ENCODE measurements at places on chromosomes 7 and 10. TPM values are rescaled to one million over a fixed set of nuclear protein-coding genes. Genes with fewer than 3 reads are reported as not detected.
A peak's percentile ranks its signal among the peaks of the same experiment; 100 is the strongest.

- no peak for DNase-seq
Measured at GRCh38 chr10:46014206-46014605, 16.2 kb downstream of the NCOA4 start.

The ARL4A gene
- 13.2 TPM for total RNA-seq

GRCh38 chr10:117161386-117162033 is 23.4 kb upstream of the VAX1 start:
- DNase-seq = no peak

GRCh38 chr10:101772017-101772894 is 3.7 kb downstream of the FGF8 start:
- no peak for DNase-seq

The ANKRD30A gene
- not detected for total RNA-seq

- no peak for DNase-seq
Measured at GRCh38 chr7:80146545-80147182, 12.0 kb downstream of the GNAI1 start.

The RAMP3 gene
- not detected for total RNA-seq

The MSMB gene
- total RNA-seq = not detected

The TRRAP gene
- total RNA-seq = 9.6 TPM

GRCh38 chr7:98265841-98266271 is 13.8 kb upstream of the TECPR1 start:
- no peak for DNase-seq

GRCh38 chr10:63717027-63717715 is 196.0 kb downstream of the REEP3 start:
- DNase-seq = no peak

GRCh38 chr10:124996127-124996853 is 54.4 kb downstream of the ZRANB1 start:
- no peak for DNase-seq

The NUDCD3 gene
- total RNA-seq = 47.1 TPM

The CYP3A5 gene
- total RNA-seq = 1.1 TPM

DNA sequence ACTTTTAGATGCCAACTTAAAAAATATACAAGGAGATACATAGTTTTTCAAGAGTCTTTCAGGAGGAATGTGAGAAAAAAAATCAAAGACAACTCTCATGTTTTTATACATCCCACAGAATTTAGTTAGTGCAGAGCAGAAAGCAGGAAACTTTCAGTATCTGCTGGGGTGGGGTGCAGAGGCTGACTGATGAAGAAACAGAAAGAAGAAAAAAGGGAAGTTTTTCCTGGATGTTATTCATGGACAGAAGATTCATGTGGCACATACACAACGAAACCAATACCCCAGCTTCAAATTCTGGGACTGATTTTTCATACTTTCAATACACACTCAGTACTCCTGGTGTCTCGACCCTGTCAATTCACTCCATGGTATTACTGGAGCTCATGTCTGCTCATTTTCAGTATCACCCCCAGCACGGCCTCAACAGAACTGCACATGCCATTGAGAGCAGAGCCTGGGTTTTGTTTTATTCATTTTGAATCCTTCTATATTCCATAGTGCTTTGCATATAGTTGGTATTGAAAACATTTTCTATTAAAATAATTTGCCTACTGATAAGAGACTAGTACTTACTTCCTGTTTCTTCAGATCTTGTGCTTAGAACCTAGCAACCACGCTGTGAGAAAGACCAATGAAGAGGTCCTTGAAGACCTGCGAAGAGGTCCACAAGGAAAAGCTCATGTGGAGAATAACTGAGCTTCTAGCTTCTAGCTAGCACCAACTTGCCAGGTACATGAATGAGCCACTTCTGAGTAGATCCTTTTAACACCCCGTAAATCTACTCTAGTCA is 49.0 kb downstream of the NDUFB2 start:
- no peak for DNase-seq

DNA sequence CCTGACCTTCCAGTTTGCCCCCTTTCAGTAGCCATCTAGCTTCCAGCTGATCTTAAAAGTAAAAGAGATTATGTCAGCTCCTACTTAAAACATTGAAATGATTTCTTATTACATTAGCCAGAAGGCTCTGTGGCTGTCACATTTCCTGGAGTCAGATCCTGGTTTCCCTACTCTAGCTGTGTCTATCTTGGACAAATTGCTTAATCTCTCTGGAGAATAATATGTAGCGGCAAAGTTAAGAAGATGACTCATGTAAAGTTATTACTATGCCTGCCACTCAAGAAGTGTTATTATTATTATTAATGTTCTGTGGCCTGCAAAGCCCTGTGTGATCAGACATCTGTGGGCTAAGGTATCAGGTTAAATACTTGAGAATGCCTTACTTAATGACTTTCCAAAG is 107.2 kb downstream of the RUNDC3B start:
- no peak for DNase-seq

- no peak for DNase-seq
Measured at GRCh38 chr7:54469740-54470139, 72.4 kb upstream of the VSTM2A start.

DNA sequence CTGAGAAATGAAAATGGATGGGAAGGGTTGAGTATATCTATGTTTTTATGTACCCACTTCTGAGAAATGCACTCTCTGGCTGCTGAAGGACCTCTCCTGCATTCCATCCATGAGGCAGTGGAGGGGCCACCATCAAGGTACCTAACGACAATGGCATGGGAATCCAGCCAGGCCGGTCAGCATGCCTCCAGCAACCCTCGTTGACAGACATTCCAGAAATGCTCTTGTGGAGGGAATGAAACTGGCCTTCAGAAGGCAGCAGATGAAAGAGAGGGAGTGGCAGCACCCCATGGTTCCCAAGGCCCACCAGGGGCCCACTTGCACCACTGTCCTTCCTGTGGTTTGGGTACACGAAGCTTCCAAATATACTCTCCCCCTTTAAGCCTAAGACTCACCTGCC is 269.0 kb downstream of the ARHGAP12 start:
- no peak for DNase-seq

GRCh38 chr10:76675951-76676587 is 961.5 kb downstream of the KCNMA1 start:
- peak; percentile 86 for DNase-seq

- no peak for DNase-seq
Measured at GRCh38 chr10:60271319-60272040, 118.2 kb downstream of the ANK3 start.

GRCh38 chr10:93280699-93281366 is 201.3 kb downstream of the MYOF start:
- DNase-seq = no peak

DNA sequence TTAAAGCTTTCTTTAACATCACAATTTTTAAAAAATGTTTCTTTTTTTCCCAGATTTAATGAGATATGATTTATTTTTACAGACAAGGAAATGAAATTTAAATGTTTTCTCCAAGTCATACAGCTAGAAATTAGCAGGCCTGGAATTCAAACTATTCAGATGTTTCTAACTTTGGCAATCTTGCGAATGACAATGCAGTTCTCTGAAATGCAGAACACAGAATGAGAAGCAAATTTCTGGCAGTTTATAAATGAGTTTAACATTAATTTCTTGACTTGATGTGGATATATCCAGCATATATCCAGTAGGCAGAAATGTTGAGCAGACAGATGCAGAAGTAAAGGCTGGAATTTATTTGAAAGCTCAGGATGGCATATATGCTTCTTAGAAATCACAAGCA is 227.5 kb downstream of the THSD7A start:
- DNase-seq = no peak

DNA sequence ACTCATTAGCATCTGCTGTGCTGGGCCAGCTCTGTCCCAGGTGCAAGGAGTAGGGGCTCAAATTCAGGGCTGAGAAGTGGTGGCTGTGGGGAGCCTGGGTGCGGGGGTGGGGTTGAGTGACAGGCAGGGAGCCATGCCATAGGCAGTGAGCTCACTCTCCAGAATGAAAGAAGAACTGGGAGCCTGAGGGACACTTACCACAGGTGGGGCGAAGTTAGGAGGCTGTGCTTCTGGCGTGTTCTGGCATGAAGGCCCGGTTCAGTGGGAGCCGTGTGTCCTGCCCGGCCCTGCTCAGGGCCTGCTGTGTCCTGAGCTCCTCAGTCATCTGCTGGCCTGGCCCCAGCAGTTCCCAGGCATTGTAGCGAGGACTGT is 62.5 kb downstream of the MKI67 start:
- no peak for DNase-seq

DNA sequence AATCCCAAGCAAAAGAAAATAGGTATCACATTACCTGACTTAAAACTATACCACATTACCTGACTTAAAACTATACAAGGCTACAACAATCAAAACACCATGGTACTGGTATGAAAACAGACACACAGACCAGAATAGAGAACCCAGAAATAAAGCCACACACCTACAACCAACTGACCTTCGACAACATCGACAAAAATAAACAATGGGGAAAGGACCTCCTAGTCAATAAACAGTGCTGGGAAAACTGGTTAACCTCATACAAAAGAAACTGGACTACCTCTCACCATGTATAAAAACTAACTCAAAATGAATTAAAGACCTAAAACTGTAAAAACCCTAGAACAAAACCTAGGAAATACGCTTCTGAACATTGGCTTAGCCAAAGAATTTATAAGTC is 22.5 kb downstream of the SNX13 start:
- DNase-seq = no peak

GRCh38 chr7:21911341-21911875 is 34.3 kb downstream of the CDCA7L start:
- no peak for DNase-seq

DNA sequence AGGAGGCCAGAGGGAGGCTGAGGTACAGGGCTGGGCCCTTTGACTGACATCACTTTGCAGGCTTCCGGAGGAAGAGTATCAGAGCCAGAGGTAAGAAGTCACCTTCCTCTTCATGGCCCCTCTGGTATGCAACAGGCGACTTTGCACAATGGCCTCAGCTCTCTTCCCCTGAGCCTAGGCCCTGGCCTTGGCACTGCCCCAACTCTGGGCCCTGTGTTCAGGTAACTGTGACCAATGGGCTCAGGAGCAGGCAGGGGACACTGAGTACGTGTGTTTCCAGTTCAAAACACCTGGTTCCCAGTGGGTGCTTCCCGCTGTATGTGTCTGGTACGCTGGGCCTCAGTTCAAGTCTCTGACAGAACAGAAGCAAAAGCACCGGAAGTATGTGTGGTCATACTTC is 12.1 kb upstream of the PAX2 start:
- no peak for DNase-seq

The MKLN1 gene
- total RNA-seq = 71.9 TPM

- DNase-seq = no peak
Measured at GRCh38 chr10:110837418-110838171, 34.1 kb upstream of the PDCD4 start.

The NPY4R2 gene
- total RNA-seq = not detected

The CD36 gene
- total RNA-seq = 561 TPM

The EVX1 gene
- total RNA-seq = not detected

GRCh38 chr10:124719213-124719851 is 24.8 kb downstream of the FAM53B start:
- peak; percentile 63 for DNase-seq

GRCh38 chr10:28284126-28284525 is 18.7 kb downstream of the MPP7 start:
- no peak for DNase-seq

GRCh38 chr7:46428295-46428694 is 507.2 kb upstream of the IGFBP3 start:
- DNase-seq = no peak

- DNase-seq = no peak
Measured at GRCh38 chr10:77726732-77727131, 89.1 kb upstream of the KCNMA1 start.

The SAMD9 gene
- total RNA-seq = 18.3 TPM

The NPTX2 gene
- total RNA-seq = 2.5 TPM

DNA sequence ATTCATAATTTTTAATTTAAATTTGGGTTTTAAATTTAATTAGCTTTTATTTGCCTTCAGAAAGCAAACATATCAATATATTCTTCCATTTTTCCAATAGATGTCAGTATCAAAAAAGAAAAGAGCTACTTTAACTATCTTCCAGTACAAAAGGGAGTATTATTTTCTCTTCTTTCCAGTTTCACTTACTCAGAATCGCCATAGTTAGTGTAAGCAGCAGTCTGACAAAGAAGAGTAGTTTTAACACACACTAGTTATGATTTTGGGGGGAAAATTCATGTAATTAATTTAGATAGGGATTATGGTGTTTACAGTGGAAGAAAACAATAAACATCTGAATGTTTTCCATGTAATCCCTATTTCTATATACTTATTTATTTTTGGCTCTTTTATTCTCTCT is 272.6 kb upstream of the DGKB start:
- peak; percentile 21 for DNase-seq

DNA sequence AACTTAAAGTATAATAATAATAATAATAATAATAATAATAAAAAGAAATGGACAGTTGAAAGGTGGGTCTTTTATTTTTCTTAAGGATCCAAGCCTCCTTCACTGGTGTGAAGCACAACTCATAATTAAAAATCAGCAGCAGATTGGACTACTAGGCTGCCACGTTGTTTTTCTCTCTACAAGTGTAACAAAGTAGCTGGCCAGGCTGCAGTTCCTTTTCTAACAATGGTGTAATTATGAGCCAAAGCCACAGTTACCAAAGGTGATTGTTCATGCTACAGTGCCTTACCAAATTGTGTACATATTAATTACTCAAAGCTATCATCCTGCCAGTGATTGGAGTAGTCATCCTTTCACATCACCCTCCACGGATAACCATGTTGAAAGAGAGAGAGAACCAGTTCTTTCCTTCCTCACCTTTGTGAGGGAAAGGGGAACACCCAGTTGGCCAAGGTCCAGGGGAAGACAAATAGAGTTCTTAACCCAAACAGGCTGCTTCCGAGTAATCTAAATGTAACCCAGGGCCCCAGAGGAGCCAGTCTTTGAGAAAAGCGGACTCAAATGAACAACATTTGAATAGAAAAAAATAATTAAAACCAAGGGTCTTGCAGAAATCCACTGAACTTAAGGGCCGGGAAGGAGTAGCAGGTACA is 86.3 kb upstream of the NPS start:
- no peak for DNase-seq

DNA sequence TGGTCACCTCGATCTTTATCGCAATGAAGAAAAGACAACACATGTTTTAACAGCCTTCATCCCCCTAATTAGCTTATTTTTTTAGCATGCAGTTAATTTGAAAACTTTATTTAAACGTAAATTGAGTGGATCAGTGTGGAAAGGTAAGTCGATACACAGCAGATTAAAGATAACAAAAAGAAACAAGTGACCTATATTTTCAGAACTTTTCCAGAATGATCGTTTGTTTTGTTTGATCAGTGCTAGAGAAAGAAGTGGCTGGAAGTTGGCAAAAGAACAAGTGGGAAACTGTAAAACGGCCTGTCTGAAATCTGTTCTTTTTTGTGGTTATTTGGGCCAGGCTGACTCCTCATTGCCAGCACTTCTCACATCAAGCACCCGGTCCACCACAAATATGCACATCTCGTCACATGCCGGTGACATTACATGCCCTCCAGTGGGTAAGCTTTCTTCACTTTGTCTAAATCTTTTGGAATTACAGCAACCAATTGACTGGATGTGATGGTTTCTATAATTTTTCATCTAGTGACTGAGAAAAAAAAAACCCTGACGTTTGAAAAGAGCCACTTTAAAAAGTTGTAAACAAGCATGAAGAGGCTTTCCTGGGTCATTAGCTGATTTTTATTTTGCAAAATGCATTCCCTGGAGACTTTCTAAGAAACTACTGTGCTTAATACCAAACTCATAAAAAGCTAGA is 33.2 kb downstream of the C7orf33 start:
- peak; percentile 54 for DNase-seq

The PNLIPRP3 gene
- total RNA-seq = not detected
